ENCODE measurements at places on chromosomes 16 and 17.

DNA sequence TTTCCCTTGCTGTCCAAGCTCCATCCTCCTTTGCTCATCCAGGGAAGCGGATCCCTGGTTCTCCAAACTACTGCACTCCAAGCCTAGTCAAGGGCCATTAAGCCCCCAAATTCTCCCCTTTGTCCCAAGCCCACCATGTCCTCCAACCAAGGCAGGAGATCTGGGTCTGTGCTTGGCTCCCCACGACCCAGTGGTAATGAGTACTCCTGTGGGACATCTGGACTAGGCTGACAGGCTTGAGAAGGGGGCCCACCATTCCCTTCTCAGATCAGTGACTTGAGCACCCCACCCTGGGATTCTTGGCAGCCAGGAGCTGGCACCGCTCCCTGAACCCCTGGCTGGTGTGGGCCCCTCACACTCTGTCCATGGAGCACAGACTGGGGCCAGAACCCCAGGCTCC is 17.1 kb downstream of the OSBPL7 start:
- no peak for DNase-seq

GRCh38 chr16:51359141-51359955 is 208.3 kb upstream of the SALL1 start:
- no peak for DNase-seq

GRCh38 chr16:72480911-72481310 is 309.0 kb upstream of the PMFBP1 start:
- no peak for DNase-seq

- DNase-seq, result no peak
Observed at GRCh38 chr16:9235867-9236266, 144.4 kb downstream of the HAPSTR1 start.

GRCh38 chr16:252366-253337 is 18.0 kb downstream of the FAM234A start:
- DNase-seq, result peak; percentile 28

DNA sequence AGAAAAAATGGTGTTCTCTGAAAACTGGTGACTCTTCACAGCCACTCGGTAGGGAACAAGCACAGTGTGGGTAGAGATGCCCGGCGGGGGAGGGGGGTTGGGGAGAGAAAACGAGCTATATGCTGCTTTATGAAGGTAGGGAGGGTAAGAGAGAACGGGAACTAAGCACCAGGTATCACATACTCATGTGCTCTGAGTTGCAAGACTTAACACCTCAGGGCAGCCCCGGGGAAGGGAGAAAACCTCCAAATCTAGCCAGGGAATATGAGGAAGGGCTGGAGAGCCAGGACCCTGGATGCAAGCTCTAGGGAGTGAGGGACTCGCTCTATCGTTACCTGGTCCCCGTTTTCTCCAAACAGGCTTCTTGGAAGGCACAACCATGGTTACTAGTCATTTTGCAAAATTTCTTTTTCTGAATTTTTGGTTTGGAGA is 35.3 kb downstream of the HIC1 start:
- peak; percentile 39 for DNase-seq

DNA sequence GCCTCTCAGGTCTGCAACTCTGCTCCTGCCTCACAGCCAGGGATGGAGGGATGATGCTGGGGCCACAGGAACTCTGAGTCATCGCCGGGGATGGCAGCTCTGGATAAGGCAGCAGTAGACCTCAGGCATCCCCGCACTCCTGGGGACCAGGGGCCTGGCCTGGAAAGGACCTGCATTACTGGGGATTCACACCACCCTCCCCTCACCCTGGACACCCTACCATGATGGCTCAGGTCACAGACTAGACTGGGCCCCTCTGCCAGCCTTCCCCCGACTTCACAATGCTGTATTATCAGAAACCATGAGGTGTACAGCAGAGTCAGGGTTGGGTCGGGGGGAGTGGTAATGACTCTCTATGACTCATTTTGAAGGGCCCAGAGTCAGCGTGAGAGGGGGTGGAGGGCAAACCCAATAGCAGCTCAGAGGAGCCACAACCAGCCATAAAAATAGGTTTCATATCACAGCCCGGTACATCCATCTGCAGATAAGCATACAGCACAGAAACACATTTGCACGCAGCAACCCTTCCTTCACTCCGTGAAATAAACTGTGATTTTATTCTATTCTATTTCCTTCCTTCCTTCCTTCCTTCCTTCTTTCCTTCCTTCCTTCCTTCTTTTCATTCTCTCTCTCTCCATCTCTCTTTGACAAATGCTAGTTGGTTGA is 28.8 kb downstream of the DYNLRB2 start:
- peak; percentile 87 for DNase-seq

DNA sequence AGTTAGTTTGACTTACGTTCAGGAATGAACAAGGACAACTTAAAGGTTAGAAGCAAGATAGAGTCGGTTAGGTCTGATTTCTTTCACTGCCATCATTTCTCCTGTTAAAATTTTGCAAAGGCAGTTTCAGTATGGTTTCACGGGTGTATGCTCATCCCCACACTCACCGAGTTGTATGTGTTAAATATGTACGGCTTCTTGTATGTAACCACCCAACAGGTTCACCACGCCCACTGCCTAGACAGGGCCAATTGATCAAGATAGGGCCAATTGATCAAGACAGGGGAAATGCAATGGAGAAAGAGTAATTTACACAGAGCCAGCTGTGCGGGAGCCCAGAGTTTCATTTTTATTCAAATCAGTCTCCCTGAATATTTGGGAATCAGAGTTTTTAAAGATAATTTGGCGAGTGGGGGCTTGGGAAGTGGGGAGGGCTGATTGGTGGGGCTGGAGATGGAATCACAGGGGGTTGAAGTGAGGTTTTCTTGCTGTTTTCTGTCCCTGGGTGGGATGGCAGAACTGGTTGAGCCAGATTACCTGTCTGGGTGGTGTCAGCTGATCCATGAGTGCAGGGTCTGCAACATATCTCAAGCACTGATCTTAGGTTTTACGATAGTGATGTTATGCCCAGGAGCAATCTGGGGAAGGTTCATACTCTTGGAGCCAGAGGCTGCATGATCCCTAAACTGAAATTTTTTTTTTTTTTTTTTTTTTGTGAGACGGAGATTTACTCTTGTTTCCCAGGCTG is 62.4 kb upstream of the PLCG2 start:
- DNase-seq, result no peak

GRCh38 chr16:66728117-66728787 is 23.2 kb downstream of the DYNC1LI2 start:
- no peak for DNase-seq

GRCh38 chr16:77158293-77158692 is 32.7 kb upstream of the MON1B start:
- DNase-seq, result no peak

- DNase-seq, result no peak
Observed at GRCh38 chr17:67198131-67198530, 46.9 kb downstream of the HELZ start.

DNA sequence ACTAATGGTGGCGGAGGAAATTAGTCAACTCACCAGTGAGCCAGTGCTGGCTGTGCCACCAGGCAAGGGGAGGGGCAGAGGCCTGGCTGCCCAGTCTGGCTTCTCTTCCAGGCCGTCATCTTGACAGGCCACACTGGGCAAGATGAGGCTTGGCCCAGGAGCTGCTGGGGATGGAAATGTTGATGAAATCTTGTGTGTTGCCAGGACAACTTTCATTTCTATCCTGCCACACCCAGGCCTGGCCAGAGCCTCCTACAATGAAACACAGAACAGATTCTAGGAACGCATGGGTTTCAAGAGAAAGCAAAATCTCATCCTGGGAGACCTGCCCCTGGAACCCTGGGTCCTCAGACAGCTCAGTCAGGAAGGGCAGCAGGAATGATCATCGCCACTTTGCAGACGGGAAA is 9.3 kb downstream of the HEXIM2 start:
- no peak for DNase-seq

DNA sequence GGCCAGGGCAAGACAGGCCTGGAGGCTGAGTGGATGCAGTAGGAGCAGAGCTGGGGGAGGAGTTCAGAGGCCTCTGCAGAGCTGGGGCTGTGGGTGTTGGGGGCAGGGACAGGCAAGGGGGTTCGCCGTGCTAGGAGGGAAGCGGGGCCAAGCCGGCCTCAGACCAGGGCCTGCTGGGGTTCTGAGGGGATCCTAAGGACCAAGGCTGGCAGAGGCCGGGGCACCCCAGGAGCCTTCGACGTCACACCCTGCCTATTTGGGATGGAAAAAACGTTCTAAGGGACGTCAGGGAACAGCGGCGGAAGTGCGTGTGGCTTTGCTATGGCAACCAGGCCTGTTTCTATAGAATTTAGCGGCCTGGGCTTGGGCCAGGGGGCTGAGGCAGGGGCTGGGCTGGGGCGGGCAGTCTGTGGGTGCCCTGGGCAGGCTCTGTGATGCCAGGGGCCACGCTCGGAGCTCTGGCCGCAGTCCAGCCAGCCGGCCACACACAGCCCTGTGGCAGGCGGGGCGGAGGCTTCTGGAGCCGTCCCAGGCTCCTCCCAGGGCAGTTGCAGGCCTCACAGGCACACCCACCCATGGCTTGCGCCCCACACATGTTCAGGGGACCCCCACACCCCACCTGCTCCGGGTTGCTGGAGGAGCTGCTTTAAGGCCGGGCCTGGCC is 3.7 kb downstream of the TRAF7 start:
- DNase-seq, result no peak

GRCh38 chr17:278676-279059 is 73.9 kb downstream of the RPH3AL start:
- peak; percentile 1 for DNase-seq

GRCh38 chr17:539066-539465 is 175.6 kb downstream of the VPS53 start:
- DNase-seq, result no peak

- no peak for DNase-seq
Observed at GRCh38 chr16:58855291-58855863, 121.3 kb upstream of the GOT2 start.

DNA sequence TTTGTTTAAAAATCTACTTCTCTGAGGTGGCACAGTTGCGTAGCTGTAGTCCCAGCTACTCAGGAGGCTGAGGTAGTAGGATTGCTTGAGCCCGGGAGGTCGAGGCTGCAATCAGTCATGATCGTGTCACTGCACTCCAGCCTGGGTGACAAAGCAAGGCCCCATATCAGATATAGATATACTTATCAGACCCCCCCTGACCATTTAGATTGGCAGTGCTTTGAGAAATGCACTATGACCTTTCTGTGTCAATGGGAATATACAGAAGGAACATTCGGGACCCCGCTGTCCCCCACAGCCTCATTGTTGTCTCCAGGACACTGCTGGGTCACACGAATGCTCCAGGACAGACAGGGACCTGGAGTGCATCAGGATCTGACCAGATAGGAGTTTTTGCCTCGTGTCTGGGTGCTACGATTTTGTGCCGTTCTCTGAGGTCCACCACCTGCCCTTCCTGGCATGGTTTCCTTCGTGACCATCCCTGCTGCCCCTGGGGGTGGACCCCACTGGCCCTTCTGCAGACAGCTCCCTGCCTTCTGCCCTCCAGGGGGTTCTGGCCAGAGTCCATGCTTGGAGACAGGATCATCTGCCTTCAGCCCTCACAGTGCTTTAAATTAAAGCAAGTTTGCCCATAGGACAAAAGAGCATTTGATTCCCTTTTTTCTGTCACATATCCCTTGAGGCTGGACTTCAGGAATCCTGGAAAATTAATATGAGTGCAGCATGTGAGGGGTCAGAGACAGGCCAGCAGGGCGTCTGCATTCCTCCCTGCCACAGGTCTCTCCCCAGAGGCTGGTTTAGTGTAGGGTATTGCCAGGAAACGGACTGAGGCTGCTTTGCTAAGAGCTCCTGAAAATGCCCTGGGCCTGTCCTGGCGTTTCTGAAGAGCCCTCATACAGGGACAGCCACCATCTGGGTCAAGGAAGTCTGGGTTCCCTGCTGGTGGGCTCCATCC is 19.3 kb downstream of the PLD6 start:
- DNase-seq, result no peak

DNA sequence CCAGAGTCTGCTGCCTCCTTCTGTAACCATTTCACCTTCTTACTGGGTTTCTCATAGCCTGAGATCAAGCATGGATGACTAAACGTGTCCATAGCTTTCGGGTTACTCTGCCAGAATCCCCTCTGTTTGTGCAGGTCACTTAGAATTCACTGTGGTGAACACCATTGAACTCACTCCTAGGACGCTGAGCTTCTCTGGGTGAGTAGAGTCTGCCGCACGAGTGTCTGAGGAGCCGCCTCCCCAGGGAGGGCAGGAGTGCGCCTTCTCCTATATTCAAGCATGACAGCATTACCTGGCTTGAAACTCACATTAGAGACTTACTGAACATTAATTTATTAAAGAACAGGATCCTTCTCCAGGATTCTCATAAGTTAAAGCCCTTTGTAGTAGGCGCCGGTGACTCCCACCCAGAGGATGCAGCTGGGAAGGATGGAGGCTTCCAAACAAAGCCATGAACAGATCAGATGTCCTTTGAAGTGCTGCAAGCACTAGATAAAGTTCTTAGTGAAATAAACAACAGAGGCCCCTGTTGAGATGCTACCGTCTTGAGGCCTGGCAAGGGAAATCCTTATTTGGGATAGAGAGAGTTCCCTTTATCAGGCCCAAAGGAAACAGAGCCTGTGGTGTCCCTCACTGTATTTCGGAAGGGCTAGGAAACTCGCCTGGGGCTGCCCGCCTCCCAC is 144.6 kb upstream of the PLCG2 start:
- no peak for DNase-seq

- no peak for DNase-seq
Observed at GRCh38 chr16:88768071-88768783, 16.8 kb downstream of the PIEZO1 start.

Data from stimulated activated CD4-positive, alpha-beta T cell treated with anti-CD3 and anti-CD28 coated beads, Interleukin-4, amount 100 ng/mL, for 24 hours (primary cell).